ENCODE measurements at places on chromosomes 12 and 14.

DNA sequence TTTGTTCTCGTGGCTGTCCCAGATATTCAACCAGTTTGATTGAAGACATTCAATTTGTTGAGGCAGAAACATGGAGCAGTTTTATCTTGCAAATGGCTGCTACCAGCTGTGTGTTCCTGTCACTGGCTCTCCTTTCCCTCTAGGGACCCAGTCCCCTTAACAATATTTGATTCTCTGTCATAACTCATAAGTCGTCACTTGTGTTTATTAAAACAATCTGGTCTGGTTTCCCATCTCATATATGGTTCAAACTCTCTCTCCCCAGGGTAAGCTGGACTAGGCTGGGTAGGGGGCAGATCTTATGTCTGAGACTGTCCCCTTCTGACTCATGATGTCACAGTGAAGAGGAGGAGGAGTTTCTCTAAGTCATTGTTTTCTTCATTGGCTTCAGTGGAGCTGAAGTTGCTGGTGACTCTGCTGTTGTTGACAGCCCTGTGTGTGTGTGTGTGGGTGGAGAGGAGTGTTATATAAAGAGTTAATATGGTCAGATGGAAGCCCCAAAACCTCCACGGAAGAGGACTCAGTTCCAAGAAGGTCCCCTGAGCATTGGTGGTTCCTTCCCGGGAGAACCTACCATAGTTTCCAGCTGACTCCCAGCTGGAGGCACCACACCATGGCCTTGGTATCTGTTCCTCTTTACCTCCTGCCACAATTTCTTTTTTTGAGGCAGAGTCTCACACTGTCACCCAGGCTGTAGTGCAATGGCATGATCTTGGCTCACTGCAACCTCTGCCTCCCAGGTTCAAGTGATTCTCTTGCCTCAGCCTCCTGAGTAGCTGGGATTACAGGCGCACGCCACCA is 16.1 kb upstream of the GNG2 start:
- DNase-seq: no peak

- DNase-seq: no peak
These were observed 13.6 kb downstream of the SERPINA1 start for GRCh38 chr14:94374749-94375260.

GRCh38 chr12:91778938-91779400 is 366.7 kb downstream of the BTG1 start:
- no peak for DNase-seq

GRCh38 chr12:71371122-71371521 is 68.5 kb upstream of the LGR5 start:
- DNase-seq: no peak

DNA sequence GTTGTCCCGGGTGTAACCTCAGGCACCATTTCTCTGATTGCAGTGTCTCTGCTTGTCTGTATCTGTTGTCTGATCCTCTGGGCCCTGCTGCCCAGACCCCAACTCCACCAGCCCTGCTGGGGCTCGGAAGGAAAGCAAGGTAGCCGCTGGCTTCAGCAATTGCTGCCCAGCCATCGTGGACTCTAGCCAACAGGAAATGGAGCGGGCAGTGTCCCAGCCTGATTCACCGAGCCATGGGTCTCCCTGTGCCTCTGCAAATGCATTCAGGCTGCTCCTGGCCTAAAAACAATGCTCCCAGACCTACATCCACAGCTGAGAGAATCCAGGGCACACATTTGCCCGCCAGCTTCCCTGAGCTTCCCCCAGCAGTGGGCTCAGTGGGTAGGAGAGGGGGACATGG is 9.2 kb downstream of the TUNAR start:
- DNase-seq: no peak

- no peak for DNase-seq
These were observed 9.6 kb downstream of the PRKAG1 start for GRCh38 chr12:49008943-49009342.

- no peak for DNase-seq
These were observed 86.2 kb upstream of the DCD start for GRCh38 chr12:54734196-54734950.

DNA sequence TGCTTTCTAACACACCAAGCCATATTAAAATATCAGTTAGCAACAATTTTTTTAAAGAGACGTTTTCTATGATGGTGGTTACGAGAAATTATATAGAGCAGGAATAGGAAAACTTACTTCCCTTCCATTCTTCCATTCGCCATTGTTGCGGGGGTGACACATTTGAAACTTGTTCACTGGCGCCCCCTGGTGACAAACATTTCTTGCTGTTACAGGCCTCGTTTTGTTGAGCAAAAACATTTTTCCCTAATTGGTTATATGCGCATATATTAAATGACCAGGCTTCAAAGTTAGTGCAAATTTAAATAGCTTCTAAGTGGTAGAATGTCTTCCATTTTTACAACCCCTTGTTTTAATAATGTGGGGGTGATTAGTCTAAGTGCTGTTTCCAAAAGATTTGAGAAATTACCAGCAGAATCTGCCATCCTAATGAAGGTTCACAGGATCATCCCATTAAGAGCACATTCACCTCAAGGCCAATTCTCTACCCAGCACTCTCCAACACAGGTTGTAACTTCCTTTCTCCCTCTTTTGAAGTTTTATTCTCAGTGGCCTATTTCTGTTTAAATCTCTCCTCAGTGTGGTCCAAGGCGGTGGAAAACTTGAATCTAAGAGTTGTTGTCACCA is 1124.7 kb downstream of the FLRT2 start:
- no peak for DNase-seq

- no peak for DNase-seq
These were observed 310.0 kb downstream of the ADAMTS20 start for GRCh38 chr12:43241986-43242385.

- DNase-seq: no peak
These were observed 33.5 kb upstream of the C12orf42 start for GRCh38 chr12:103529306-103529705.

DNA sequence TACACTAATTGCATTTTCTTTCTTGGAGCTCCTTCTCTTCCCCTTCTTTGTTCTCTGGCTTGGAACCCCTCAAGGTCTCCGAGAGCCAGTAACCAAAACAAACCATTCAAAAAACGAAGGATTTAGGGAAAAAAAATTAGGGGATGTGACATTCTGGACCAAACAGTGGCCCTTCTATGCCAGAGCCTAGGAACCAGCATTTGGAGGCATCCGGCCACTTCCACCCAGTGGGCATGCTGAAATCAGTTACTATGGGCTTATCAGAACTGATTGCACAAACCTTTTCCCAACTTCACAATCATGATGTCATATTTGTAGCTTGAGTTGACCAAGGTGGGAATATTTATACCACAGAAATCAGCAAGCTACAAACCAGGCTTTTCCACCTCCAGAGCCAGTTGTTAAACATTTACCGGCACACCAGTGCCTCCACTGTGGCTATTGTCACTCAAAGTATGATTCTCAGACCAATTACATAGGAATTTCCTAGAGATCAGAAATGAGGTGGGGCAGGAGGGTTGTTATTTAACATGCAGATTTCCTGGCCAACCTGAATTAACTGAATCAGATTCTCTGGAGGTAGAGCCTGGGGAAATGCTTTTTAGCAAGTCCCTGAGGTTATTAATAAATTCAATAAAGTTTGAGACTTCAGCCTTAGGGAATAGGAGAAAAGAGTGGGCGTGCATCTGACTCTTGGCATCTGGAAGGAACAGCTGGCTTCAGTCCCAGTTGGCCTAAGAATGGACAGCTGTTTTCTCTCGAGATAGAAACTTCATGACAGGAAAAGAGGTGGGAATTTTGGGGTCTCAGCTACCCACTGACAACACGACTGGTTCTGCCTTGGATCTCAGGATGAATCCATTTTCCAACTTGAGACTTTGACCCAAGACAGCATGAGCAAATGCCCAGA is 273.9 kb downstream of the ZFP36L1 start:
- DNase-seq: no peak

- DNase-seq: no peak
These were observed 41.7 kb upstream of the DLK1 start for GRCh38 chr14:100684961-100685360.

DNA sequence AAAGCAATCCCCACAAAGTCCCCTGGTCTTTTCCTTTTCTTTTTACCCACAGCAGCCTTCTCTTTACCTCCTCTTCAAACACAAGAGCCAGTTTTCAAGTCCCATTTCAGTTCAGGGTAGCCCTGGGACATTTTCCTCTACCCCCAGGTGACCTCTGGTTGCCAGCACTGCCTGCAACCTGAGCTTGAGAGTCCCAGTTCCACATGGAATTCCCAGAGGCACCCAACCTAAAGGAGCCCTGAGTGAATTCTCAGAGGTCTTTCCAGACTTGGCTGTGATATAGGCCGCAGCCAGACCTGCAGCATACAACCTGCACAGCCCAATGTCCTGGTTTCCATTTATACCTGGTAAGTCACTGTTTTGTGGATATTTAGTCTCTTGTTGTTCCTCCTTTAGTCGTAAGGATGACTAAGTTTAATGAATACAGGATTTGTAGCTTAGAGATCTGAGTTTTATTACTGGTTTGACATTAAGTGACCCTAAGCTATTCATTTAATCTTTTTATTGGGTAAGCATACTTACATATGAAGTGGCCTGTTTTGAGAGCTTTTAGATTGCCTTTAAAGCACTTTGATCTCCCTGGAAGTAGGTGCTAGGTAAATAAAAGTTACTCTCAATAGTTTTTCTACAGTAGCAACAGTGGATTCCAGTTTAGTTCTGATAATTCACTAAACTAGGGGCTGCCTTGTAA is 159.8 kb downstream of the TGFB3 start:
- DNase-seq: no peak

- no peak for DNase-seq
These were observed 57.9 kb downstream of the BCL2L14 start for GRCh38 chr12:12128670-12129069.

GRCh38 chr12:129844662-129845220 is 59.1 kb downstream of the TMEM132D start:
- DNase-seq: no peak

DNA sequence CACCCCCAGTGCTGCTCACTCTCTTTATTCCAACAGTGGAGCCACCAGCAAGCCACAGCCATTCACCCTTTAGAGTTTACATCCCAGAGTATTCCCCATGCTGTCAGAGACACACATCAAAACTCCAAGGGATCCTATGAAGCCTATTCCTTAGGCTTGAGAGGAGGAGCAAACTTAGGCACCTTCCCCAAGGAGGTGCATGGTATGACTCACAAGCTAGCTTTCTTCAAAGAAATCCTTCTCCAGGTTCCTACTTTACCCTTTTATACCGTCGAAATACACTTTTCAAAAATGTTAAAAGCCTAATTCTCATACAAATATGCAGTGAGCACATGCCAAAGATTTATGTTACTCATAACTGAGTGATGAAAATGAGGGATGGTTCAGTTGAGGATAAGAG is 175.4 kb downstream of the ETNK1 start:
- no peak for DNase-seq

DNA sequence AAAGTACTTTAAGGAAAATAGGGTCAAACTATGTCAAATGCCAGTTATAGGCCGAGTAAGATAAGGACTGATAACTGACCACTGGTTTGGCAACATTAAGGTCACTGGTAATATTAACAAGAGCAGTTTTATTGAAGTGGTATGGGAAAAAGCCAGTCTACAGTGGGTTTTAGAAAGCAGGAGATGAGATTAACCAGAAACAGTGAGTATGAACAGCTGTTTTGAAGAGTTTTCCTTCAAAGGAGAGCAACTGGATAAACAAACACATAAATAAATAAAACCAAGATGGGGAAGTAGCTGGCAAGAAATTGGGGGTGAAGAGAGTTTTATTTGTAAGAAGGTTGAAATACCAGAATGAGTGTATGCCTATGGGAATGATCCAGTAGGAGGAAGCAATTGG is 30.3 kb downstream of the KITLG start:
- DNase-seq: no peak

DNA sequence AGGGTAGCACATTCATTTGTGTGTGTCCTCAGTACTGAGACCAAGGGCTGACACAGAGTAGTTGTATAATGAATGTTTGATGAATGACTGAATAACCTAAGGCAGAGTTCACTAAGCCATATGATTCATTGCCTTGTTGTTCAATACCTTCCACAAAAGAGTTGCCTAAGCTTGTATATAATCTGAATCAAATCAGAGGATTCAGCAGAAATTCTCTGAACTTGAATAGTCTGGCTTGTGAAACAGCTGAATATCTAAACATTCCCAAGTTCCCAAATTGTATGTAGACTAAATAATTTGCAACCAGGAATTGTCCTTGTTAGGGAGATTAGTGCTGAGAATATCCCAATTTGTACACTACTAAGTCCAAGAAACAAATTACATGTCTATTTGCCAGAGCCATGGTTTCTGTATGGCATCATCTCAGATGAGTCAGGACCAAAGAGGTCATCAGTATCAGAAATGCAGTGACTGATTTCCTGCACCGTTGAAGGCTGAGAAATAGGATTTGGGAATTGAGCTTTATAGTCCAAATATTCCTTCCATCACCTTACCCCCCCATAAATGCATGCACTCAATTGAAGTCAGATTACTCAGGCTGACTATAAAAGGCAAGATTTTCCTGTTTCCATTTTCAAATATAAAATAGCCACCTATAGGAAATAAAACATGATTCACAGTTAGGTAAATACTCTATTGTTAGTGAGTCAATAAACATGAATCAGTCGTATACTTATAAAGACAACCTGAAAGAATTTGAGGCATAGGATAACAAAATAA is 168.7 kb downstream of the PHLDA1 start:
- no peak for DNase-seq

GRCh38 chr14:85572845-85573244 is 42.9 kb downstream of the FLRT2 start:
- DNase-seq: no peak

DNA sequence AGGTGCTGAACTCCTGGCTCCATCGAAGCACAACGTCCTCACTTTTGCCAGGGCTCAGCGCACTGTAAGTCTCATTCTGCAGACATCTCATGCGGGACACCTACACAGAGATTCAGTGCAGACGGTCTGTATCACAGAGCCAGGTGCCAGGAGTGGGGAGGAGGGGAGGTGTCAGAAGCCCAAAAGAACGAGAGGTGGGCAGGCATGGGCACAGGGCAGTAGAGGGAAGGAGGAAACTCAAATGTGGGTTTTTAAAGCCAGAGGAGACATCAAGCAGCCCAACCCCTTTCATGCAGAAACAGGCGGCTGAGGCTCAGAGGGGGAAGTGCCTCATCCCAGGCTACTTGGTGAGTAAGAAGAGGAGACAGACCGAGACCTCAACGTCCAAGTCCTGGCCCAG is 2.5 kb upstream of the LPAR5 start:
- DNase-seq: no peak

- no peak for DNase-seq
These were observed 6.3 kb downstream of the LRRC74A start for GRCh38 chr14:76832503-76832988.

DNA sequence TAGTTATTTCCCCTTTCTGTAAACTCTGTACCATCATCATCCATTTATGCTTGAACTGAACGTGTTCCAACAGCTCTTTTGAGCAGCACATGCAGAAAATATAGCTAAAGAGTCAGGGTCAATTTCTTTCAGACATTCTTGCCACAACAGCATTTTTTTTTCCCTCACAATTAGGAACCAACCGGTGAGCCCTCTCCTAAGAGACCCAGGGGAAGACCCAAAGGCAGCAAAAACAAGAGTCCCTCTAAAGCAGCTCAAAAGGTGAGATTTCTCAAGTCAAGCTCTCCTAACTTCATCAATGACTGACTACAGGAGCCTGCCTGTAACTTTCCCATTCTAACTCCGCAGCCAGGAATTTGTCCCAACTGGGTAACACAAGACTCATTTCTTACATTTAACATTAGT is 3.5 kb downstream of the HMGA2 start:
- DNase-seq: no peak
